ENCODE measurements at places on chromosomes 1 and 21.

GRCh38 chr1:111654839-111655238, 35.2 kb downstream of the RAP1A start:
- DNase-seq, result no peak

- DNase-seq, result no peak
Observed at GRCh38 chr1:232174306-232174705, 455.6 kb downstream of the SIPA1L2 start.

DNA sequence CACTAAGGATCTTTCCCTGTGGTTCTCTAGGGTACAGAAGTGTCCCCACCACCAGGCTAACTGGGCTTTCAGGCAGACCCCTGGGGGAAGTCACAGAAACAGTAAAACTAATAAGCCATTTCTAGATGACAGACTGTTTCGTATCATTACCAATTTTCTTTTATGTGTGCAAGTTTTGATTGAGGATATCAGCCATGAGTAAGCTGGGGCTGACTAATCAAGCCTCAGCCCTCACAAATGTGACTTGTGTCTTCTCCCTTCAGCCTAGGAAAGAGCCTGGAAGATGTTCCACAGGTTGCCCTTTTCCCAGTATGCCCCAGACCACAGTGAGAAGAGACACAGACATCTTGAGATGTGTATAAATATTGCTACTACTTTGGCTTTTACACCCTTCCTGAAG, 10.5 kb downstream of the PTGFRN start:
- DNase-seq, result no peak

GRCh38 chr1:201014816-201015200, 8.7 kb downstream of the KIF21B start:
- DNase-seq, result no peak

DNA sequence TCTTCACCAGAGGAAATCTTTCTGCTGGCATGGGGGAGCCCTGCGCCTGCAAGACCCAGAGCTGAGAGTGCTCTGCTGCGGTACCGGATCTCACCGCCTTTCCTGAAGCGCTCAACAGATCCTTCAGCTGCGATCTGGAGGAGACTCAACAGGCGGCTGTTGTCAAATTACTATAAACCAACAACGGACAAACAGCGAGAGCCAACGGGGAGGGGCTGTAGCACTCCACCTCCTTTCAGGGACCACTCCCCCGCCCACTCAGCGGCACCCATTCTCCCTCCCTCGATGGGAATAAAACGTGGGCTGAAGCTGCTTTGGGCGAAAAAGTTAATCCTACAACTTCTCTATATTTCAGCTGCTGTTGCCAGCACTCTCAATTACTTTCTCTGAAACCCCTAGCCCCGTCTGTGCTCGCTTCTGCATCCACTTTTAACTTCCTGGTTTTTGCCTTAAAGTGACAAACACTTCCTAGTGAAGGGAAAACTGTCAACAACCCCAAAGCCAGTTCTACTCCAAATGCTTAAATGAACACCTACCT, at the start of gene FMO5:
Gene FMO5 (minus strand): TSS at position 147 of the 538 bp plus-strand sequence. CDS start 310 bp downstream, outside the sequence.
- DNase-seq, result peak; percentile 54

GRCh38 chr1:86239894-86240293, 83.3 kb upstream of the COL24A1 start:
- DNase-seq, result no peak

DNA sequence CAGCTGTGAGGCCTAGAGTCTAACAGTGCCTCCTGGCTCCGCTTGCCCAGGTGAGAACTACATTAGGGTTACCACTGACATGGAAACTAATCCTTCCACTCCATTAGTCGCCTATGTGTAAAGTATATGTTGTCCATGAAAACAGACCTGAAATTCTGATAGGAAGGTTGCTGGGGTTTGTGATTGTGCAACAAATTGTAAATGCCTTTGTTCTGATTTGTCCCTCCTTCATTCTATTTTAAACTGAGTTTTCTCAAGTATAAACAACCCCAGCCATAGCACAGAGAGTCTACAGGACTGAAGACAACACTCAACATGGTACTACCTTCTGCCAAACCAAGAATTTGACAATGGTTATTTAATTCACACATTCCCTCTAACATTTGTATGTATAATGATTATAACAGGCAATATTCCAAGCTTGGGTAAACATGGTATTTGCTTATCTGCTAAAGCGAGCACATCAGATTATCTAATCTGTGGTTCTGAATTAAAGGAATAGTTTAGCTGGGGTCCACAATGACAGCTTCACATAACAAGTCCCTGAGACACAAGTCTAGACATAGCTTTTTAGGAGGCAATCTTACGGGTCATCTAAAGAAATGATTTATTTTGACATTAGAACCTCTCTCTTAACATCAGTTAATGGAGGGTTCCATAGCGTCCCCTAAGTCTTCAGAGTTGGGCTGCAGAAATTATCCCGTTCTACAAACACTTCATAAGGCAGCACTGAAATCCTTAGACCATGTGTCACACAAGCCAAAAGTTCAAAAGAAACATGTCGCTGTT, 633.0 kb downstream of the SMYD3 start:
- DNase-seq, result peak; percentile 61

- DNase-seq, result no peak
Observed at GRCh38 chr1:89607156-89607555, 25.8 kb upstream of the LRRC8C start.

DNA sequence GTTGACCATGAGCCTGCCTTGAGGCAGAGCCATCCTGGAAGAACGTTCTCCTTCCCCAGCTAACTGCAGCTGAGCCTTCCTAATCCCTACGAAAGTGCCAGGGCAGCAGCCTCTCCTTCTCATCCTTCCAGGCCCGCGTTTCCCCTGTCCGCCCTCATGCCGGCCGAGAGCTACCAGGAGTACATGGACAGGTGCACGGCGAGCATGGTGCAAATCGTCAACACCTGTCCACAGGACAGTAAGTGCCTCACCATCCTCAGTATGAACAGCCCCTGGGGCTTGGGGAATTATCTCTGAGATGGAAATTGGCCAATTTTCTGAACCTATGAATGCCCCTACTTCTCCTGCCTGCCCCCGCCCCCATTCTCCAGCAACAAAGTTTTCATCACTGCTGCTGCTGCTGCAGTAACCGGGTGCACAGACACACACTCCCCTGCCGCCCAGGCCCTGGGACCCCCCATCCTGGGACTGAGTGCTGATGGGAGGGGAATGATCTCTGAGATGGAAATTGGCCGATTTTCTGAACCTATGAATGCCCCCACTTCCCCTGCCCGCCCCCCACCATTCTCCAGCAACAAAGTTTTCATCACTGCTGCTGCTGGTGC, 39.6 kb downstream of the UBASH3A start:
- DNase-seq, result no peak

- DNase-seq, result no peak
Observed at GRCh38 chr1:9900142-9901043, 9.7 kb downstream of the CTNNBIP1 start.

- peak; percentile 44 for DNase-seq
Observed at GRCh38 chr1:93021539-93022134, 57.4 kb upstream of the MTF2 start.

DNA sequence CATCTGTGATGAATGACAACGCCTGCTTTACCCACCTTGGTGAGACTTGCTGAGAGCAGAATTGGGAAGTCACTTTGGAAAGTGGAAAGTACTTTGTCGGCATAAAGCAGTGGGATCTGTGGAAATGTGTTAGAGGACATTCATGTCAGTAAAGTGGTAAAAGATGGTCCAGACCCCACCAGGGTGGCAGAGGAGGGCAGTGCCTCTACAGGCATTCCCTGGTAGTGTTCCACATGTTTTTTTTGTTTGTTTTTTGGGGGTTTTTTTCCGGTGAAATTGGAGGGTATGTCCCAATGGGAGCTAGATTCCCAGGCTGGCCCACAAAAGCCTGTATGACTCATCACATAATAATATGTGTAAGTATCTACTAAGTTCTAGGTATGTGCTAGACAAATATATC, 80.6 kb downstream of the ELAVL4 start:
- no peak for DNase-seq

DNA sequence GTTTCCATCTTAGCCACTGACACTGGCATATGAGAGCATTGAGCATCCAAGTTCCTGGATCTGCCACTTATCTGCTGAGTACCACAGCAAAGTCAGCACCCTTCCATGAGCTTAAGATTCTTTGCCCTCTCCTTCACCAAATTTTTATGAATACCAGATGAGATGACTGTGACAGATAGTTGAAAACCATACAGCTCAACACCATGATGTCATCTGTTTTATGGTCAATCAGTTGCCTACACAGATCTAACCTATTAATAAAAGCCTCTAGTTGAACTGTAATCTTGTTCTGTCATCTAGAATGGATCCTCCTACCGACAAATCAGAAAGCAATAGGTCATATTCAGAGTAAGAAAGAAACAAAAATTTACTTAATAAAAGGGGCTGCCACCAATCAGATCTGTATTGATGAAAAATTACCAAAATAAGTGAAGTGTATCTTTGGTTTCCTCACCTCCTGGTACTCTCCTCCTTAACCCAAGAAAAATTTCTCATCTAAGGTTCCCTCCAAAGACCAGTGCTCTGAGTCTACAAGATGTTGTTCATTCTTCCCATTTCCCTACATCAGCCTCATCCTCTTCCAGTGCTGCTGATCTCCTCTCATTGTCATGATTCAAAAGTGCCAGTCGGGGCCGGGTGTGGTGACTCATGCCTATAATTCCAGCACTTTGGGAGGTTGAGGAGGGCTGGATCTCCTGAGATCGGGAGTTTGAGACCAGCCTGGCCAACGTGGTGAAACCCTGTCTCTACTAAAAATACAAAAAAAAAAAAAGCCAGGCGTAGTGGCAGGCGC, 138.8 kb upstream of the CTTNBP2NL start:
- DNase-seq, result no peak

DNA sequence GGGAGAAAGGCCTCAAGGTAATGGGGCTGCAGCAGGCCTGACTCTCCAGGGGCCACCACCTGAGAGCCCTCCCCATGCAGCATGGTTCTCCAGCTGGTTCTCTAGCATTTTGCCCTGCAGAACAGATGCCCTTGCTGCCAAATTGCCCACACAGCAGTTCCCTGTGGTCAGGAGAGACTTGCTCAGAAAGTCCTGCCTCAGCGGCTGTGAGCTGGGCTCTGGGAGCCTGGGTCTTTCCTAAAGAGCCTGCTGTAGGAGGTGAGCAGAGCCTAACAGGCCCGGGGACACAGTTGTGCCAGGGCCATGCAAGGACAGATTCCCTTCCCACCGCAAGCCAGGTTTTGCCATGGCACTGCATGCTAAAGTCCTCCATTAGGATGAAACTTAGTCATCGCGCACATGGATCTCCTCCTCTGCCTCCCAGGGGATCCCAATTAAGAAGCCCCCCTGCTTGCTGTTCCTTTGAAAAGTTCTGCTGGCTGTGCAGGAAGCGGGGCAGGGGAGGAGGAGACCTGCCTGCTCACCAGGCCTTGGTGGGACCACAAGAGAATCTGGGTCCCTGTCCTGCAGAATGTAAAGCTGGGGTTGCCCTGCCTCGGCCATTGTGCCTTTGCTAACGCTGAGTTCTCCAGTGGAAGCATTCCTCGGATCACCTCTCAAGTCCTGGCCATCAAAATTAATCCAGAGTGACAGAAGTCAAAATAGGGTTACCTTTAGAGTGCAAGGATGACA, 21.4 kb downstream of the TEX35 start:
- DNase-seq, result no peak
